ENCODE measurements at places on chromosomes 5 and 9. TPM values are rescaled to one million over a fixed set of nuclear protein-coding genes. Genes with fewer than 3 reads are reported as not detected.

Gene C5orf52
- total RNA-seq: not detected

Gene DMGDH
- 7.2 TPM for total RNA-seq

Gene KCNV2
- total RNA-seq: not detected

DNA sequence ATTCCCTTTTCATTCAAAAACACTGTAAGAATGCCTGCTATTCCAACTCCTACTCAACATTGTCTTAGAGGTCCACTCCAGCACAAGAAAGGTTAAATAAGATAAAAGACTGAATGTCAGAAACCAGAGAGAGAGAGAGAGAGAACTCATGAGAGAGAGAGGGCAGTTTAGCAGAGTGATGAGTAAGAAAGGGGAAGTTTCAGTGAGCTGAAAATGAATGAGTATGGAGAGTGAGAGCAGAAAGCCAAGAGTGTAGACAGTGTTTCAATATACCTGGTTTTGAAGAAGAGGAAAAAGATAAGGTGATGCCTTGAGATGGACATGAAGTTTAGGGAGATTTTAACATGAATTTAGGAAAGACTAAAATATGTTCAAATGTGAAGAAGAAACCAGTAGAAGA is 528.0 kb upstream of the SEMA6A start:
- H3K4me1 ChIP-seq: no peaks in the 10 kb centered on the region
- H3K27me3 ChIP-seq: no peaks in the 10 kb centered on the region
- no peak overlapping the region for H3K27ac ChIP-seq

GRCh38 chr9:11833056-11833455 is 860.1 kb upstream of the TYRP1 start:
- no peaks in the 10 kb centered on the region for H3K27me3 ChIP-seq
- no peak overlapping the region for H3K27ac ChIP-seq
- H3K4me3 ChIP-seq: no peak overlapping the region
- no peaks in the 10 kb centered on the region for H3K36me3 ChIP-seq
- DNase-seq: no peak

DNA sequence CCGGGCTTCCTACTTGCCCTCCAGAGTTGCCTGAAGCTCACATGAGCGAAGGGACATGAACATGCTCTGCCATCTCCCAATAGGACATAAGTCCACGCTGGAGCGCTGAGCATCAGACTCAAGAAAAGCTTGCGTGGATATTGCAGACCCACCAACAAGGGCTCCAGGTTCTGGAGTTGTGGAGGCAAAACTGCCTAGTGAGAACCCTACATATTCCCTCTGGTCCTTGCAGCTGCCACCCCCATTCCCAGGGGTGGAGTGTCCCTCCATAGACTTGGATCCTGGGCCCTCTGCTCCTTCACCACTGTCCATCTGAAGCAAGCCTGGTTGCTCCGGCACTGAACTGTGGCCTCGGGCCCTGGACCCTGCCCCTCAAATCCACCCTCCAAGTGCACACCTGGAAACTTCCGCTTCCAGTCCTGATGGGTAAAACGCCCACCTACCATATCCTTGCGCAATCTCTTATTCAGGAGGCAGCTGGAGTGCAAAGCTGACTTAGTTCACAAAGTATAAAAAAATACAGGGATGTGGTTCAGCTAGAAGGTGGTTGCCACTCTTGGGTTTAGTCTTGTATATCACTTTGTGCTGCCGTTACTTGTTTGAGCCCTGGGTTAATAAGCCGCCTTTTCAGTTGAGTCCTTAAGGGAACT is 28.0 kb downstream of the HRH2 start:
- H3K4me1 ChIP-seq: no peaks in the 10 kb centered on the region
- no peaks in the 10 kb centered on the region for H3K36me3 ChIP-seq
- H3K4me3 ChIP-seq: no peak overlapping the region
- H3K27me3 ChIP-seq: no peaks in the 10 kb centered on the region
- DNase-seq: no peak
